Nucleus accumbens (tissue), 56 donors: ENCODE measurements at places on chromosomes 16 and 17.

DNA sequence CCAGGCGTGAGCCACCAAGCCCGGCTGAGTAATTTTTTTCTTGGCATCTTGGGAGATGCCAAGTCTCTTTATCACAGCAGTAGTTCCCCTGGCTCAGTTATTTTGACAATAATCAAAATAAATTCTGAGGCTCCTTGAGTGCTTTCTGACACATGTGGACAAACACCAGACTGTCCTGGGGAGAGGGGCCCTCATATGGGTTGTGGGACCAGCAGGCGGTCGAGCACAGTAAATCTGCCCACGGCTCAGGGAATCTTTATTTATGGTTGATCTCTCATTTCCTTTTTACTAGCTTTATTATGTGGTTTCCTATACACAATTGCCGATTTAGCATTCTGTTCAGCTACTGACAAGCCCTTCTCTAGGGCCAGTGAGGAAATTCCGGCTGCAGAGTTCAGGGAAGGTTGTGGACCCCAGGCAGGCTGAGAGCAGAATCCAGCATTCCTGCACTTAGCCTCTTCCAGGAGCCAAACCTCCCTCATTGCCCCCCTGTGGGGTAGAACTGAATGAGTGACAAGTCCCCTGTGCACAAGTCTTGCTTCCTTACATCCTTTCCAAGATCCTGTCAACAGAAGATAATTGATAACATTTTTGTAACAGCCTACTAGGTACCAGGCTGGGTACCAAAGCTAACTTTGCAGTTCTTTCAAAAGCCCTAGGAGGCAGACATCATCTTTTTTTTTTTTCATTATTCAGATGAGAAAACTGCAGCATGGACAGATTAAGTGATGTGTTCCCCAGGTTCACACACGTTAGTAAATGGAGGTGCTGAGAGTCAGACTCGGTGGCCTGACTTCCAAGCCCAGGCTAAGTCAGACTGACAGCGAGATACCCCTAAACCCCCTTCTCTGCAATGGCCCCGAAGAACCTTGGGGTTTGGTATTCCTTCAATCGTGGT is 40.2 kb downstream of the HS3ST3B1 start:
- DNase-seq: no peak

- DNase-seq: no peak
These were observed 6.0 kb downstream of the HIC1 start for GRCh38 chr17:2060681-2061440.

GRCh38 chr17:19247473-19247872 is 10.3 kb downstream of the EPN2 start:
- DNase-seq: no peak

DNA sequence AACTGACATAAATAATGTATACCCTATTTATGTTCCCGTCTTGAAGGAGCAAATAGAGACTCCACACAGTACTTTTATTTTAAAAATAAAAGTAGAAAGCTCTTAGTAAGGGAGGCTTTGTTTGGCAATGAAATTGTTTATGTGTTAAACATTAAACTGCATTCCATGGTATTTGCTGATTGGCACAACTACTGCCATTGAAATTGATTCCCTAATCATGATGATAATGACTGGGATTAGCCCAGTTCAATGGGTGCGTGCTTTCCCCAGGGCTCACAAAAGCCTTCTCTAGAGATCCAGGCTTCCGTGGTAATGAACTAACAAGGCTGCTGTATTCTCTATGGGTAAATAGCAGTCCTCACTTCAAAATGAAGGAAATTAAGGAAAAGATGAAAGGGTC is 67.5 kb downstream of the GPRC5B start:
- no peak for DNase-seq
